H4 (cell line): ENCODE measurements at places on chromosomes 2 and 18. TPM values are rescaled to one million over a fixed set of nuclear protein-coding genes. Genes with fewer than 3 reads are reported as not detected.

The CAVIN2 gene
- total RNA-seq, result 1.4 and 1.9 TPM in 2 replicates

The PGAP1 gene
- total RNA-seq, result 1.4 and 1.6 TPM in 2 replicates

The DBI gene
- 301 and 339 TPM in 2 replicates for total RNA-seq

The VWC2L gene
- total RNA-seq, result not detected in 2 replicates

The SCN2A gene
- 0.10 and 0.64 TPM in 2 replicates for total RNA-seq

The ATP6V1C2 gene
- total RNA-seq, result 0.04 TPM in 2 replicates

The SLC30A3 gene
- total RNA-seq, result 0.46 and 0.49 TPM in 2 replicates

The RNF152 gene
- total RNA-seq, result 4.7 and 4.8 TPM in 2 replicates

The RIT2 gene
- 2.1 and 5.1 TPM in 2 replicates for total RNA-seq
